ENCODE measurements at places on chromosomes 13 and 19.

GRCh38 chr19:35431145-35431807 is 16.8 kb upstream of the FFAR2 start:
- DNase-seq, result no peak

GRCh38 chr13:47798906-47799305 is 202.2 kb downstream of the SUCLA2 start:
- no peak for DNase-seq

- no peak for DNase-seq
These were observed 89.3 kb downstream of the KL start for GRCh38 chr13:33105387-33106005.

DNA sequence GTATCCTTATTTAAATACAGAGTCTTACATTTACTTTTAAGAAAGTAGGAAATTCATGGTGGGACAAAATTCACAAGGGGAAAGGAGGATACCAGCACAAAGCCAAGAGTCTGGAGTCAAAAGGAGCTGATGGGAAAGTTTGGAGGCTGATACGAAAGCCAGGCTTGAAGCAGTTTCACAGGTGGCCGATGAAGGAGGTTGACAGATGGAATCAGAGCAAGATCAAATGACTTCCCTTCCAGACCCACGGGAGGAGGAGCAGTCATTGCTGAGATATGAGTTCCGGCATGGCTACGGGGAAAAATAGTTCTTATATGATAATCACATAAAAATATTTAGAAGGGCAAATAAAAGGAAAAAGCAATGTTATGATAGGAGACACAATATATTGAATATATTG is 65.0 kb downstream of the DGKH start:
- DNase-seq, result no peak

- peak; percentile 89 for DNase-seq
These were observed 1.0 kb downstream of the REX1BD start for GRCh38 chr19:18589380-18590272.

GRCh38 chr13:74219566-74219965 is 85.4 kb upstream of the KLF12 start:
- DNase-seq, result no peak

GRCh38 chr19:4636151-4636717 is 3.1 kb upstream of the TNFAIP8L1 start:
- peak; percentile 59 for DNase-seq

- no peak for DNase-seq
These were observed 3.5 kb upstream of the CIRBP start for GRCh38 chr19:1265615-1266128.

- no peak for DNase-seq
These were observed 710 bp downstream of the SHD start for GRCh38 chr19:4279530-4280422.

- peak; percentile 5 for DNase-seq
These were observed 37.5 kb downstream of the SUGP2 start for GRCh38 chr19:18995804-18996241.

DNA sequence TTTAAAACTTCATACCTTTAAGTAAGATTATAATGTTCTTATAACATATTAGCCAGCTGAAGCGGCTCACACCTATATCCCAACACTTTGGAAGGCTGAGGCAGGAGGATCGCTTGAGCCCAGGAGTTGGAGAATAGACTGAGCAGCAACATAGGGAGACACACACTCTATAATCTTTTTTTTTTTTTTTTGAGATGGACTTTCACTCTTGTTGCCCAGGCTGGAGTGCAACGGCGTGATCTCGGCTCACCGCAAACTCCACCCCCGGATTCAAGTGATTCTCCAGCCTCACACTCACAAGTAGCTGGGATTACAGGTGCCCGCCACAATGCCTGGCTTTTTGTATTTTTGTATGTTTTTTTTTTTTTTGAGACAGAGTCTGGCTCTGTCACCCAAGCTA is 37.3 kb downstream of the SPRYD7 start:
- no peak for DNase-seq

DNA sequence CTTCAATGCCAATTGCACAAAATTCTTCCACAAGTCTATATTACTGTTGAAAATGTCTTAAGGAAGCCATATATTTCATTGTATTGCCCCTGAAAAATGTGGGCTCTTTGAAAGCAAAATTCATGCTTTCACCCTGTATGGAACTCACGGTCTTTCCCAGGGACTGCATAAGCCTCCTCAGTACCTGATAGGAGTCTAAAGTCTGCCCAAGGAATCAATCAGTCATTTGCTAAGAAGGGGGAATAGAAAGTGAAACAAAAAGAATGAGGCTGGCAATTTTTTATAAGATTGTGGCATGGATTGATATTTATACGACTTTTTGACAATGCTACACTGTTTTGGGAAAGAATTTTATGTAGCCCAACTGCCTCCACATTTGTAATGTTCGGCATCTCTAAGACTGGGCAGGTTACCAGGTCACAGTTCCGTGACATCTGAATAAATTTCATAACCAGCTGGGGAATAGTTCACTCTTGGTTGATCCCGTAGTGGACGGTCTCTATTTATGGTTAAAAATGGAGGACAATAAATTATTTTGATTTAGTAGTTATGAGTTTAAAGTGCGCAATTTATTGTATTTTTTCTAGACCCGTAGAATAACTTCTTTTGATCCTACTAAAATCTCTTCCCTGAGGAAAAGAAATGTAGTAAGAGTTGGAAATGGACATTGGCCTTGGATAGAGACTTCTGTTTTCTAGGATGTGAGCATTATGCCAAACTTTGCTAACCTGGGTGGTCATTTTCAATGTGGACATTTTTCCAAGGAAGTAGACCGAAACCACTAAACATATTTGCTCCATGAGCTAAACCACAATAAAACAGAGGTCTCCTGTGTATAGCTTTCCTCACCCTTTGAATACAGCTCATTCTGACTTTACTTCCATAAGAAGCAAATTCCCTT is 1585.4 kb downstream of the EFNB2 start:
- DNase-seq, result no peak

DNA sequence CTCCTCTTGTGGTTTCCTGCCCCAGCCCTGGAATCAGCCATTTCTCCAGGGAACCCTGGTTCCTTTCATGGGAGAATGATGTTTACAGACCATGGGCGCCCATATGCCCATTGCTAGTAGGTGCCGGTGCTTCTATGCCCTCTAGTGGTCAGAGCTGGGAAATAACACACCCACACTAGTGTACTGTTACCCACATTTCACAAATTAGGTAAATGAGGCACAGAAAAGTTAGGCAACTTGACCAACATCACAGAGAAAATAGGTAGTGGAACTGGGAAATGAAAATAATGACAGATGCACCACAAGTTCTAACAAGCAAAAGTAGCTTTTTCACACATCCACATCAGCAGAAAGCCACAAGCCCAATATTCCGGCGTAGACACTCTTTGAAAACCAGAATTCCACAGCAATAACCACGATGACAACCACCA is 1.3 kb upstream of the CEACAM3 start:
- peak; percentile 71 for DNase-seq

- peak; percentile 90 for DNase-seq
These were observed 24.8 kb downstream of the ZNF473 start for GRCh38 chr19:50050406-50051227.

GRCh38 chr13:100646030-100646673 is 28.4 kb downstream of the TMTC4 start:
- peak; percentile 59 for DNase-seq

GRCh38 chr13:73286942-73287620 is 228.3 kb downstream of the KLF5 start:
- no peak for DNase-seq

GRCh38 chr19:28899703-28900102 is 313.2 kb downstream of the UQCRFS1 start:
- no peak for DNase-seq

DNA sequence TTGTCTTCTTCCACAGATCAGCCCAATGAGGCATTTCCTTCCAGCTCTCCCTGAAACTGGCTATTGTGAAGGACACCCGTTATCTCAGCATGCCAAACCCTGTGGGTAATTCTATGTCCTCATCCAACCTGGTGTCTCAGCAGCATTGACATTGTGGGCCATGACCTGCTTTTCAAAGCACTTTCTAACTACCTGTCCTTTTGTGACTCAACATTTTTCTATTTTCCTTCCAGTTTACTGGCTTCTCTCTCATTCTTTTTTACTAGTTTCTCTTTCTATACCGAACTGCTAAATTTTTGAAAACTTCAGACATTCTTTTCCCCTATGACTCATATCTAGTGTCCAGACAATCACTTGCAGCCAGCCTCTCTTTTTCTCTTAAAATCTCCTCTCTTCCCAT is 136.4 kb upstream of the HTR2A start:
- DNase-seq, result no peak

- DNase-seq, result no peak
These were observed 26.1 kb downstream of the DYRK1B start for GRCh38 chr19:39807846-39808364.

GRCh38 chr19:972281-972680 is 11.9 kb upstream of the WDR18 start:
- no peak for DNase-seq

DNA sequence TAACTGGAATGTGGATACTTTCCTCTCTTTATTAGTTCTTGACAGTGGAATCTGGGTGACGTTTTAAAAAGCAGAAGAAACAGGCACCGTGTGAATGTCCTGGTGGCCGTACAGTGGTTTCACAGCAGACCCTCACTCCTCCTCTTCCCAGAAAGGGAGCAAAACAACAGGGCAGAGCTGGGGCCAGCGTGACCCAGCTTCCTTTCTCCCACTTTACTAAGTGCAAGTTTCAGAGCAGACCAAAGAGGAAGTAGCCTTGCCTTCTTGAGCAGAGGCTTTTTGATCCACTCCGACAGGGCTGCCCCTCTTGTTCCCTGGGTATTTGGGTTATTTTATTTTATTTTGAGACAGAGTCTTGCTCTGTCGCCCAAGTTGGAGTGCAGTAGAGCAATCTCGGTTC is 19.6 kb upstream of the C19orf33 start:
- DNase-seq, result no peak

DNA sequence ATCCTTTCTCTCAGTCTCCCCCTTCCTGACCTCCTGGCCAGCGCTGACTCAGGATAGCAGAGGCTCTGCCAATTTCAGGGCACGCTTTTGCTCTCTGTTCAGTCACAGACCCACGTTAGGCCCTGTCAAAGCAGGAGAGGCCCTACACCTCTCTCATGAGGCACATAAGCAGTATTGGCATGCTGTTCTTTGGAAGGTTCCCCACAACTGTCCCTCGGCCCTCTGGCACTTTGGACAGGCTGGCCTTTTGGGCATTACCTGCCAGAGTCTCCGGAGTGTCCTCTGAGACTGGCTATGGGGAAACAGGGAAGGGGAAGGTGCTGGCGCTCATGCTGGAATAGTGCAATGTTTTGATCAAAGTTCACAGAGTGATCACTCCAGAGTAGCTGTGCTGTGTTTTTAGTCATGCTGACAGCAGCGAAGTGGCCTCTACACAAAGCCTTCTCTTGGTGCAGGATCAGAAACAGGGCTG is 23.7 kb upstream of the UBE2L5 start:
- no peak for DNase-seq

- DNase-seq, result no peak
These were observed 7.0 kb upstream of the MYH14 start for GRCh38 chr19:50196322-50196932.

GRCh38 chr19:45162608-45163143 is 1.9 kb upstream of the NKPD1 start:
- peak; percentile 65 for DNase-seq

DNA sequence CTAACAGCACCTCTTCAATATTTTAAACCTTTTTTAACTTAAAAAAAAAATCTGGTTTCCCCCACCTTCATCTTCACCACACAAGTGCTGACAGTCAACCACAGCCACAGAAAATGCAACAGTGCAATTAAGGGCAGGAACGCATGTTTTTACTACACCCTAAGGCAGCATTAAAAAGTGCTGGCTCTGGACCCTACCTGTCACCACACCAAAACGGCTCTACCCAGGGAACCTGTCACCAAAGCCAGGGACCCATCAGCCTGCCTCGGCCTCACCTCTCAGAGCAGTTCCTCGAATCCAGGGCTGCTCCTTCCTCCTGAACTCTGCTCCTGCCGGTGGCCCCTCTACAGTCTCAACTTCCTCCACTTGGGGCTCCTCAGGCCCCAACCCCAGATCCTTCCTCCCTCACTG is 22.5 kb upstream of the SLC35E1 start:
- DNase-seq, result no peak

GRCh38 chr19:39405958-39406655 is 540 bp upstream of the ZFP36 start:
- no peak for DNase-seq

DNA sequence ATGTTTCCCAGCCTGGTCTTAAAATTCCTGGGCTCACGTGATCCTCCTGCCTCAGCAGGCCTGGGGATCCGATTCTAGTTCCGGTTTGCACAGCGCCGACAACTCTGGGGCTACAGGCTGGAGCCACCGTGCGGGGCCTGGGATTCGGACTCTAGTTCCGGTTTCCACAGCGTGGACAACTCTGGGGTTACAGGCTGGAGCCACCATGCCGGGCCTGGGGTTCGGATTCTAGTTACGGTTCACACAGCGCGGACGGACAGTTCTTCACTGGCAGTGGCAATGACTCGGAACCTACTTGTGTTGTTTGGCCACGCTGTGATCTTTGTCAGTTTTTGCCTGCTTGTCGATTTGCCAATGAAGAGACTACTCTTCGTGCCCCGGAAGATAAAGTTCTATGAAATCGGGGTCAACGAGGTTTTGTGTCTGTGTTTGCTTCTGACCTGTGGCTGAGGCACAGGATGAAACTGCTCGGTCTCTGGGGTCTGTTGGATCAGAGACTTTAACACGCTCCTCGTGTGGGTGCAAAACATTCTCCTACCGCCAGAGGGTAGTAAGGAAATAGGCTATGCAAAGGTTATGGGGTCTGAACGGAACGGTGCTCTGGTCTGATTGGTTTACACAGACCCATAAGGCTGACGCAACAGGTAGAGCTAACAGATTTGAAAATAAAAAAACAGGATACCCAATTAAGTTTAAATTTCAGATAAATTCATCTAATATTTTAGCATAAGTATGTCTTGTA is 12.1 kb upstream of the ZSCAN1 start:
- peak; percentile 54 for DNase-seq

DNA sequence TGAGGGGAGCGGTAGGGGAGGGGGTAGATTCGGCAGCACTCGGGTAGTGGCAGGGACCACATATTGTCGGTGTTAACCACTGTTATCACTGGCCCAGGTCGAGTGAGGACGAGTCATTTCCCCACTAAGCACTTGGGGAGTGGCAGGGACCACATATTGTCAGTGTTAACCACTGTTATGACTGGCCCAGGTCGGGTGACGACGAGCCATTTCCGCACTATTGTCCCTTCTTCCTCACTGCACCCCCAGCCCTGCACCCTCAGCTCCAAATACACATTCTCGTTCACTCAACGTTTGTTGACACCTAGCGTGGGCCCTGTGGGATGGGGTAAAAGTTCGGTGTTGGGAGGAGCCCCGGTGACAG is 467 bp upstream of the CLN5 start:
- DNase-seq, result no peak

DNA sequence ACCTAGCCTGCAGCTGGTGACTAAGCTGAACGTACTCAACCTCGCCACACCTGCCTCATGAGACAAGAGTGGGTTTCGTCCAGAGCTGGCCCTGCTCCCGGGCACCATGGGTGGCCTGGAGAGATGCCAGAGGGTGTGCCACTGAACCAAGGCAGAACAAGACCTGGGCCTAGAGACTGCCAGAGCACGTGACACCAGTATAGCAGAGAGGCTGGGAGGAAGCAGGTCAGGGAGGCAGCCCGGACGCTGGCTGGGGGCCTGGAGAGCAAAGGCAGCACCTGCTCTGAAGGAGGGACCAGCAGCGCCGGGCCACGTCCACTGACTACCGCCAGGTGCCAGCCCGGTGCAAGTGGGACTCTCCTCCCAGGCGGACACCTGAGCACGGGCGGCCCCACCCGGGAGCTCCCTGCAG is 7.3 kb upstream of the C13orf46 start:
- DNase-seq, result peak; percentile 100

- DNase-seq, result no peak
These were observed 21.0 kb upstream of the GRWD1 start for GRCh38 chr19:48424694-48425219.

Data from NCI-H1105 treated with DMSO at 0.1 percent for 48 hours (cell line).